ENCODE measurements at places on chromosomes 2 and 18. TPM values are rescaled to one million over a fixed set of nuclear protein-coding genes. Genes with fewer than 3 reads are reported as not detected.

- DNase-seq, result no peak
Observed at GRCh38 chr18:62989195-62989594, 273.9 kb downstream of the PHLPP1 start.

- DNase-seq, result no peak
Observed at GRCh38 chr18:51884039-51884438, 456.0 kb upstream of the DCC start.

- DNase-seq, result no peak
Observed at GRCh38 chr2:120685066-120685973, 50.3 kb upstream of the GLI2 start.

- peak; percentile 46 for DNase-seq
Observed at GRCh38 chr2:169221745-169222369, 140.5 kb downstream of the LRP2 start.

DNA sequence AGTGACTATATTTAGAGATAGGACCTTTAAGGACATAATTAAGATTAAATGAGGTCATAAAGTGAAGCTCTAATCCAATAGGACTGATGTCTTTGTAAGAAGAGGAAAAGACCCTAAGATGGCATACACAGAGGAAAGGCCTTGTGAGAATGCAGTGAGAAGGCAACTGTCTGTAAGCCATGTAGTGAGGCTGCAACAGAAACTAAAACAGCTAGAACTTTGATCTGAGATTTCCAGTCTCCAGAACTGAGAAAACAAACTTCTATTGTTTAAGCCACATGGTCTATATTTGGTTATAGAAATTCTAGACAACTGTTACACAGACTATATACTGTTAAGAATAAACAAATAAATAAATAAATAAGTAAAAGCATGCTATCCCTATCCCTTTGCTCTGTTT, 276.8 kb downstream of the CNTNAP5 start:
- DNase-seq, result no peak

GRCh38 chr2:100620481-100620880, 57.7 kb downstream of the PDCL3 start:
- DNase-seq, result no peak

Gene PTCD3
- 50.0 TPM for total RNA-seq

DNA sequence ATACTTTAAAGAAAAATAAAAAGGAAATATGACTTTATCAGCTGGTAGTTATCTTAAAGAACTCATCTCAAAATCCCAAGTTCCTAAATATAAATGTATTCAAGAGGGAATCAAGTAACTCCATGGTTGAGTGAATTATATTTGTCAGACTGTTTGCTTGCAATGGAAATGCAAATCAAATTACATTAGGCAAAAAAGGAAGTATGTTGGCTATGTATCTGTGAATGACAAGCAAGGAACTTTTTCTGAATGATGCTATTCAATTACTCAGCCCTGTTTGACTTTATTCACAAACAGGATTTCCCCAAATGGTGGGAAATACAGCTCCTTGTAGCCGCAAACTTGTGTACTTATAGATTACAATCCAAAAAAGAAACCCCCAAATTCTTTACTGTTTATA, 309.1 kb downstream of the ARL6IP6 start:
- no peak for DNase-seq

Gene GALNT5
- total RNA-seq, result 1.1 TPM

DNA sequence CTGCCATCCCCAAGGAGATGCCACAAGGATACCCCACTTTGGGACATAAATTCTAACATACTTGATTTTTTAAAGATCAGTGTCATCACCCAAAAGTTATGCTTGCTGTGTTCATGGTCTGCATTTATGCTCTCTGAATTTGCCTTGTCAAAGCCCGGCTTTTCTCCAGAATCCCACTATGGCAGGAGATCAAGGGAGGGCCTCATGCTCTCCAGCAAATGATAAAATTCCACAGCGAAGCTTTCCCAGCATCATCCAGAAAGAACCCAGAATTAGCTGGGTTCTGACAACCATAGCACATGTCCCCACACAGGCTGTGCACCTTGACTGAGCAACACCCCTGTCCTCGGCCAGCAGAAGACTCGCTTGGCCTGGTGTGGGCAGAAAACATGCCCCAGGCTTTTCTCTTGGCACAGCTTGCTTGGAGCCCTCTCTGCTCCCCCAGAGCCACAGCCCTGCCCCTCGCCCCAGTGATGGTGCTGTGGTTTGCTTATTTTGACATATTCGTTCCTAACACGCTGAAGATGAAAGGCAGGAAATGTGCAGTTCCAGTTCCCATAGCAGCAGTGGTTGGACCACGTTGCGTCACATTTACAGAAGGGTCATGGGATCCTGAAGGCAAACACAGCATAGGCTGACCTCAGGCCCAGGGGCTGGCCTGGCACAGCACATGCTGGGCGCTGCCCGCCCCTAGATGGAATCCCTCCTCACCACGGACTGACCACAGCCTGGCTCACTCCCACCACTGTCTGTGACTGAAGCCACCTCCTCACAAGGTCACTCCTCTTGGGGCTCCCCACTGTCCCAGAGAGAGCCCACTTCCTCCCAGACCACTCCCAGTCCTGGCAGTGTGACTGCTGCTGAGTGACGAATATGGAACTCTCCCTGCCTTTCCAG, 14.1 kb upstream of the CHRNA1 start:
- peak; percentile 39 for DNase-seq

- peak; percentile 82 for DNase-seq
Observed at GRCh38 chr2:95231723-95232122, 24.4 kb downstream of the ZNF892 start.

GRCh38 chr18:68436485-68436884, 278.4 kb downstream of the TMX3 start:
- no peak for DNase-seq

Gene FTCDNL1
- 0.69 TPM for total RNA-seq

DNA sequence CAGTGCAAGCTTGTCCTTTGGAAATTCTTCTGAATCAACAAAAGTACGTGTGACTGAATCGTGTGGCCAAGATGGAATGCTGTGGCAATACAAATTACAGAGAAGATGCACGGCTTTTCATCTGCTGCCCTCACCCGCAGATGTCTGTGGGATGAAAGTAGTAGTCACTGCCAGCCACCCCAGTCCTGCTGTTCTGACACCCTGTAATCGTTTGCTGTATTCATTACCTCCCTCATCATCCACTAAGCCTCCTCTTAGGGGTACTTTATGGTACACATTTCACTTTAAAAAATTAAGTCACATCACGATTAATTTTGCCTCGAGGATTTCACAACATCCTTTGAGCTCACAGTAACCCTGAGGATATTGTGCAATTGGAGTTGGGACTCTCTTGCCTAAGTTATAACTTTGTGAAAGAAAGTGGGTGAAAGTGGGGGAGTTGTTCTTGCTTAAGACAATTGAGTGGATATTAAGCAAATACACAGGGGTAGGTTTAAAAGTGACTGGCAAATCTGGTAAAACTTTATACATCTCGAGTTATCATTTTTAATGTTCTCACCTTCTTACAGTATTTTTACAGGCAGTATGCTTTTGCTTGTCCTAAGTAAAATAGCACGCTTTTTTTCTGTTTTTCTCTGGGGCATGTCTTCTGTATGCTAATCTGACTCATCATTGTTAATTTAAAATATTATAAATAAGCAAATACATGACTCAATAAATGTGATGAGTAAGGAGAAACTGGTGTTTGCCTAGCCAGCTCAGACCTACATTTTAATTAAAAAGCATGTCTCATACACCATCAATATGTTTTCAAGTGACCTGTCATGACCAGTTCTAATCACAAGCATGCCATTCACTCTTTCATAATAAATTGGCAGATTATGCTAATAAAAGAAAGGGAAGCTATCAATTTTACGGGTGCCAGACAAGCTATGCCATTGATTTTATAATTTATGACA, 680.9 kb downstream of the IRS1 start:
- peak; percentile 64 for DNase-seq

DNA sequence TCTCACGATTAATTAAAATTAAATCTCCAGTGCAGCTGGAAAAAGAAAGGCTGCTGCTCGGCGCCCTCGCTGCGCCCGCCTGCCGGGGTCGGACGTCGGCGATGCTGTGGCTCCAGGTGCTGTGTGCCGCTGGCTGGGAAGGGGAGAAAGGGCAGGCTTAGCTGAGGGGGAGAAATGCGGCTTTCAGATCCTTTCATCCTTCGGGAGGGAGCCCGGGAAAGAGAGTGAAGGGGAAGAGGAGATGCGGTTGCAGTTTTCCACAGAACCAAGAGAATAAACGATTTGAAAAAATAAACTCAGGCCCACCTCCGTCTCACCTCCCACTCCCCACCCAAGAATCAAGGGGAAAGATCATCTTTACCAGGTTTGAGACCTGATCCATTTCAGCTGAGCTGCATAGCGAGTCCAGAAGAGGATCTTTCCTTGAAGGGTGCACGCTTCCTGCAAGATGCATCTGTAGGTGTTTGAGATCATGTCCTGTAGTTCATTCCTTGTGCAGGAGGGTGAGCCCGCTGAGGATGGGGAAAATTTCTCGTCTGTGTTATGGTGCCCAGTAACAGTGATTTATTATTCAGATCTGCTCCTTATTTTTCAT, 495 bp downstream of the TMEM169 start:
- DNase-seq, result peak; percentile 5

DNA sequence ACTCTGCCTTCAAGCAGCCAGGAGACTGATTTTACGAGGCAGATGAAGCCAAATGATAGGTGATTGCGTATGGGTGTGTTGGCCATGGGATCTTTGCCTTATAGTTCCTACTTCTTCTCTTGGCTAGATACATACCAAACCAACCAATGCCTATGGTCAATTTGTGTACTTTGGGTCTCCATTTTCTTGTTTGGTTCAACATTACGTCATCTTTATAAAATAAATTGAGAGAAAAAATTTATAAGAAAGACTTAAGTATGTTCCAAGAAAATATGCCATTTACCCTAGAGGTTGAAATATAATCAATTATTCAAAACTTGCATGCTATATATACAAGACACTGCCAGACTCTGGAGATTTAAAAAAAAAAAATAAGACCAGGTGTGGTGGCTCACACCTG, 150.9 kb downstream of the SP3 start:
- no peak for DNase-seq

DNA sequence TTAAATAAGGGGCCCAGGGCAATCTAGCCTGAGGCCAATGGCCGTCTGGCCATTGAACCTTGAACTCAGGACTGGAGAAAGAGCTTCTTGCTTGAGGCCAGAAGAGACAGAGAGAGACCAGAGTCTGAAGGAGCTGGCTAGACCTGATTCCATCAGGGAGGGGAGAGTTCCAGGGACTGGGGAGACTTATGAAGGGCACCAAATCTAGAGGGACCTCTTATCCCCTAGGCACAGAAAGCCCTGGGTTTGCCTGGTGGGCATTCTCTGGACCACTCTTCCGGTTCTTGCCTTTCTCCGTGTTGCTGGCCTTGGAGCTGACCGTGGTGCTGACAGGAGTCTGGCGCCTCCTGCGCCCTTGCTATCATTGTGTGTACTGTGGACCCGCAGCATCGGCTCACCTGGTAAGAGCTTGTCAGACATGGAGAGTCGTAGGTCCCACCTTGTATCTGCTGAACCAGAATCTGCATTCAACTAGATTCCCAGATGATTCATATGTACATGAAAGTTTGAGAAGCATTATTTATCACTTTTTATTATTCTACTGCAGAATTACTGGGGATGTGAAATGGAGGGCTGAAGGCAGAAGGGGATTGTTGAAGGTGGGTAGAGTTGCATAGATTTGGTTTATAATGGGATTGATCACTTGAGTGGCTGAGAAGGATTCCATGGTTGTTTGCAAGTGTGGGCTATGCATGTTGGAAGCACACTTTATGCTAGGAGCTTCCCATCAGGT, 4.3 kb upstream of the TRPM8 start:
- DNase-seq, result peak; percentile 48

Gene NFATC1
- total RNA-seq, result not detected

GRCh38 chr2:11248-11941, 34.9 kb downstream of the FAM110C start:
- peak; percentile 63 for DNase-seq

- no peak for DNase-seq
Observed at GRCh38 chr2:42510608-42511243, 16.9 kb upstream of the KCNG3 start.

DNA sequence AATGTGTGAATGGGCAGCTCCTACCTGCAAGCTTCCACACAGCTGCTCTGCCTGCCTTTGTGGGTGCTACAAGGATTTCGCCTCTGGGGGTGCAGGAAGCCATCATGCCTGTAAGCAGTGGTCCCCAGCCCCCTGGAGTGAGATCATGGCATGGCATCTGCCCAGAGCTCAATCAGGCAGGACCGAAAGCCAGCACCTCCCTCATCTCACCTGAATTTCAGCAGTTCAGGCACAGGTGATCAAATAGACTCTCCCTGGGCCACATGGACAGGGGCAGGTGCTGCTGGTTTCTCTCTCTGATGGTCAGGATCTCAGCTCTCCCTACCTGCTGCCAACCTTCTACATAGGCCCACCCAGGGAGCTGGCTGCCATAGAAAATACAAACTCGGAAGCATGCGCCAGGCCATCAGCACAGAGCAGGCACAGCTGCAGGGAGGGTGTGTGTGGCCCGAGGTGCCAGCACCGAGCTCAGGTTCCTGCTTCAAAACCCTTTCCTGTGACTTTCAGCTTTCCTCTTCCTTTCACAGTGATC, 133.2 kb upstream of the ID2 start:
- DNase-seq, result no peak

Gene TMEM169
- 0.08 TPM for total RNA-seq

DNA sequence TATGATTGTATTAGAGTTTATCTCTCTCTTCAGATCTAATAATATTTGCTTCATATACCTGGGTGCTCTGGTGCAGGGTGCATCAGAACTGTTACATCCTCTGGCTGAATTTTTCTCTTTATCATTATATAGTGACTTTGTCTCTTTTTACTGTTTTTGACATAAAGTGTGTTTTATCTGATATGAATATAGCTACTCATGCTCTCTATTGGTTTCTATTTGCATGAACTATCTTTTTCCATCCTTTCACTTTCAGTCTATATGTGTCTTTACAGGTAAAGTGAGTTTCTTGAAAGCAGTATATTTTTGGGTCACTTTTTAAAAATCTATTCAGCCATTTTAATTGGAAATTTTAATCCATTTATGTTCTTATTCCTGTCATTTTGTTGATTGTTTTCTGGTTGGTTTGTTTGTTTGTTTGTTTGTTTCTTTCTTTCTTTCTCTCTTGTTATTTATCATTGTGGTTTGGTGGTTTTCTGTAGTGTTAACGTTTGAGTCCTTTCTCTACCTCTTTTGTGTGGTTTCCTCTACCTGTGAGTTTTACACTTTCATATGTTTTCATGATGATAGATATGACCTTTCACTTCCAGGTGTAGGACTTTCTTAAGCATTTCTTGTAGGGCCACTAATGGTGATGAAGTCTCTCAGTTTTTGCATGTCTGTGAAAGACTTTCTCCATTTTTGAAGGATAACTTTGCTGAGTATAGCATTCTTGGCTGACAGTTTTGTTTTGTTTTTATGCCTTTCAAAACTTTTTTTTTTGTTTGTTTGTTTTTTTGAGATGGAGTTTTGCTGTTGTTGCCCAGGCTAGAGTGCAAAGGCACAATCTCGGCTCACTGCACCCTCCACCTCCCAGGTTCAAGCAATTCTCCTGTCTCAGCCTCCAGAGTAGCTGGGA, 54.9 kb downstream of the CCNT2 start:
- DNase-seq, result no peak

All from HT-29 (cell line).